ENCODE measurements at places on chromosomes 3 and 15. TPM values are rescaled to one million over a fixed set of nuclear protein-coding genes. Genes with fewer than 3 reads are reported as not detected.

The CATSPER2 gene
- polyA plus RNA-seq = 9.9 TPM

The CCR9 gene
- not detected for polyA plus RNA-seq

The ANKRD63 gene
- polyA plus RNA-seq = not detected

The GNAT1 gene
- polyA plus RNA-seq = not detected

The WNT7A gene
- polyA plus RNA-seq = 0.04 TPM

The FHIT gene
- 7.0 TPM for polyA plus RNA-seq

The DLG1 gene
- polyA plus RNA-seq = 20.5 TPM

The PLA1A gene
- 3.6 TPM for polyA plus RNA-seq

The PPP2R3A gene
- 1.3 TPM for polyA plus RNA-seq

The AADAC gene
- 20.7 TPM for polyA plus RNA-seq

The IMPG2 gene
- polyA plus RNA-seq = 0.04 TPM

The RBP2 gene
- polyA plus RNA-seq = 1.0 TPM

The CCR4 gene
- polyA plus RNA-seq = not detected

The CIDEC gene
- polyA plus RNA-seq = 10.9 TPM

The NTRK3 gene
- 1.1 TPM for polyA plus RNA-seq

The FOXL2NB gene
- not detected for polyA plus RNA-seq

The ZPLD1 gene
- polyA plus RNA-seq = 0.07 TPM

The SKOR1 gene
- polyA plus RNA-seq = 0.30 TPM

The ERICH6 gene
- not detected for polyA plus RNA-seq

The FAM3D gene
- polyA plus RNA-seq = 2.1 TPM

The XXYLT1 gene
- 3.4 TPM for polyA plus RNA-seq

The FBXW12 gene
- 2.7 TPM for polyA plus RNA-seq

All from pancreas (tissue), 10 donors.